ENCODE measurements at places on chromosomes 6 and 20.

GRCh38 chr6:145306489-145306888, 428.8 kb downstream of the EPM2A start:
- no peaks in the 10 kb centered on the region for H3K4me1 ChIP-seq
- no peaks in the 10 kb centered on the region for H3K27me3 ChIP-seq
- DNase-seq = no peak
- H3K27ac ChIP-seq = no peak overlapping the region
- H3K36me3 ChIP-seq = no peaks in the 10 kb centered on the region

DNA sequence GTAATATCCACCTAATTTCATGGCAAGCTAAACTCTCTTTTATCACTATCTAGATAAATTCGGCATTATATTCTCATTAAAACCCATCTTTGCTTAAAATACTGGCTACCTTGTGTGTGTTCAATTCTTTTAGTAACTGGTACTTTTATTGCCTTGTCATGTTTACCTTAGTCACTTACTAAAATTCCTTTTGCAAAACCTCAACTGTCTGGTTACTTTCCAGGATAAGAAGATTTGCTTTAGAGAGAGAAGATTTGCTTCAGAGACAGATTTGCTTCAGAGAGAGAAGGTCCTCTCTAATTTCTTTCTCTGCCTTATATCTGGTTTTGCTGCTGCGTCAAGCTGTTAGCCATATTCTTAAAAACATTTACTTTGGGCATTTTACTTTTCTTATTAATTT, 151.5 kb upstream of the MLIP start:
- no peak overlapping the region for H3K27ac ChIP-seq
- no peaks in the 10 kb centered on the region for H3K36me3 ChIP-seq
- H3K4me3 ChIP-seq = no peak overlapping the region
- no peak for DNase-seq

DNA sequence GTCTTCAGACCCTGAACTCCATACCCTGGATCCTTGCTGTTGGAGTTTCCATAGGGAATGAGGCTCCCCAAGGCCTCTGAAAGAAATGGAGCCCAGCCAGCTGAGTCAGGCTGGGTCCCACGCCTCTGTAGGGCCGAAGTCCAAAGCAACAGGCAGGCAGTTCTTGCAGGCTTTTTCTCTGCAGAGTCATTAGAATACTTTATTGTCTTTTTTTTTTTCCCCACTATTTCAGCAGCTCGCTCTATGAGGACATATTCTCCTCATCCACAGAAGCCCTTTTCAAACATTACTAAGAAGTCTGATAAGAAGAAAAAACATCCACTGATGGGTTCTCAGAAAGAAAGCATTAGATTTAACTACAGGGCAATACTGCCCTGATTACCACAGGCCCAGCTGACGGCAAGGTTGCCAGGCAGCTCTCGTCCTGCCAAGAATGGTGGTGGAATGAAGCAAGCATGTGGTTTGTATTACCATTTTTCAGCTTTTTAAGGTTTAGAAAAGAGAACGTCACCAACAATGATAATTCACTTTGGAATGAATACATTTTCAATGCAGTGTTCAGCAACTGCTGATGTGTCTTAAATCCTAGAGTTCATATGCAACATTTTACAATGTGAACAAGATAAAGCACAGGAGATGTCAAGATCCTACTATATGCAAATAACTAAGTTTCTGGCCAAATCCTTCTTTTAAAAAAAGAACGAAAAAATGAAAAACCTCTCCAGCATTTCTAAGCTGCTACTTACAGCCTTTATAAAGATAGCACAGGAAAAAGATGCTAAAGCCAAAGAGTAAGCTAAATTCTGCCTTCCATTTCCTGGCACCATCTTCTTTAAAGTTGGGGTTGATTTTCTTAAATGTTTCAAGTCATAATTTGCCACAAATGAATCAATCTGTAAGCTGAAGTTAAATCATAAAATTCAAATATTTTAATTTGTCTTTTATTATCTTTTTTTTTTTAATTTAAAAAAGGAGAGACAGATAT, 223.6 kb upstream of the CITED2 start:
- DNase-seq = no peak
- H3K27ac ChIP-seq = no peak overlapping the region

DNA sequence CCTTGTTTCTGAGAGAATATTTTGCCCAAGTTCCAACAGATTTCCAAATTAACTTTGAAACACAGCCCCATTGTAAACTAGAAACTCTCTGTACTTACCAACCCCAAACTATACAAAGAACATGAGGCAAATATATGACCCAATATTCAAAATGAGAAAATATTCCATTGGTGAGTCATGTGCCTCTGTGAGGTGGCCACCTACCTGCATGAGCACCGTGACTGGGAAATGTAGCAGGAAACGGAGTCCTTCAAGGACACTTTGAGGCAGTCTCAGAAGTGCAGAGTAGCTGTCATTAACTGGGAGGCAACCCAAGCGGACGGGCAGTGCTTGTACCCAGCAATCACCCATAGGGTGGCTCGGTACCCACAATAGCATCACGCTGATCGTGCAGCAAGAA, 335.5 kb upstream of the NOX3 start:
- H3K27ac ChIP-seq = no peak overlapping the region
- DNase-seq = no peak
- no peaks in the 10 kb centered on the region for H3K4me1 ChIP-seq
- H3K36me3 ChIP-seq = no peaks in the 10 kb centered on the region

- H3K27me3 ChIP-seq = no peaks in the 10 kb centered on the region
- H3K27ac ChIP-seq = no peak overlapping the region
- DNase-seq = no peak
- H3K4me1 ChIP-seq = peaks cover 18% of the 10 kb centered on the region
Measured at GRCh38 chr6:88808381-88808780, 155.0 kb downstream of the RNGTT start.

GRCh38 chr6:38192487-38192886, 373.0 kb downstream of the ZFAND3 start:
- H3K27ac ChIP-seq = no peak overlapping the region
- peaks cover 15% of the 10 kb centered on the region for H3K36me3 ChIP-seq
- DNase-seq = no peak
- H3K27me3 ChIP-seq = no peaks in the 10 kb centered on the region

- no peak overlapping the region for H3K4me3 ChIP-seq
- peaks cover 13% of the 10 kb centered on the region for H3K36me3 ChIP-seq
- no peaks in the 10 kb centered on the region for H3K4me1 ChIP-seq
- no peak overlapping the region for H3K27ac ChIP-seq
- no peak for DNase-seq
- no peaks in the 10 kb centered on the region for H3K27me3 ChIP-seq
Measured at GRCh38 chr20:20621195-20621594, 91.2 kb downstream of the RALGAPA2 start.

DNA sequence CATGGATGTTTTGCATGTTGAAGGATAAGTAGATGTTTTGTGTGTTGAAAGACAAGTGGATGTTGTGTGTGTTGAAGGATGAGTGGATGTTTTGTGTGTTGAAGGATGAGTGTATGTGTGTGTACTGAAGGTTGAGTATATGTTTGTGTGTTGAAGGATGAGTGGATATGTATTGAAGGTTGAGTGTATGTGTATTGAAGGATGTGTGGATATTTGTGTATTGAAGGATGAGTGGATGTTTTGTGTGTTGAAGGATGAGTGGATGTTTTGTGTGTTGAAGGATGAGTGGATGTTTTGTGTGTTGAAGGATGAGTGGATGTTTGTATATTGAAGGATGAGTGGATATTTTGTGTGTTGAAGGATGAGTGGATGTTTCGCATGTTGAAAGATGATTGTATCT, 325.0 kb downstream of the CDH4 start:
- H3K36me3 ChIP-seq = no peaks in the 10 kb centered on the region
- no peak overlapping the region for H3K27ac ChIP-seq
- DNase-seq = no peak
- H3K4me1 ChIP-seq = no peaks in the 10 kb centered on the region
- peaks cover 6% of the 10 kb centered on the region for H3K27me3 ChIP-seq

GRCh38 chr6:79808921-79809320, 138.4 kb downstream of the ELOVL4 start:
- DNase-seq = no peak
- no peak overlapping the region for H3K27ac ChIP-seq
- no peaks in the 10 kb centered on the region for H3K36me3 ChIP-seq
- no peaks in the 10 kb centered on the region for H3K4me1 ChIP-seq
- H3K4me3 ChIP-seq = no peak overlapping the region

- peaks cover 17% of the 10 kb centered on the region for H3K4me1 ChIP-seq
- no peak for DNase-seq
- H3K27me3 ChIP-seq = peaks cover 26% of the 10 kb centered on the region
- H3K36me3 ChIP-seq = no peaks in the 10 kb centered on the region
Measured at GRCh38 chr6:44664716-44665115, 277.2 kb downstream of the CDC5L start.

- no peak for DNase-seq
- no peak overlapping the region for H3K27ac ChIP-seq
- H3K27me3 ChIP-seq = no peaks in the 10 kb centered on the region
- H3K4me1 ChIP-seq = no peaks in the 10 kb centered on the region
Measured at GRCh38 chr6:104771258-104771832, 88.4 kb downstream of the HACE1 start.

- peaks cover 9% of the 10 kb centered on the region for H3K36me3 ChIP-seq
- no peak overlapping the region for H3K4me3 ChIP-seq
- DNase-seq = peak; percentile 68
- H3K27me3 ChIP-seq = no peaks in the 10 kb centered on the region
- peaks cover 26% of the 10 kb centered on the region for H3K4me1 ChIP-seq
Measured at GRCh38 chr6:422433-423054, 31.0 kb downstream of the IRF4 start.

DNA sequence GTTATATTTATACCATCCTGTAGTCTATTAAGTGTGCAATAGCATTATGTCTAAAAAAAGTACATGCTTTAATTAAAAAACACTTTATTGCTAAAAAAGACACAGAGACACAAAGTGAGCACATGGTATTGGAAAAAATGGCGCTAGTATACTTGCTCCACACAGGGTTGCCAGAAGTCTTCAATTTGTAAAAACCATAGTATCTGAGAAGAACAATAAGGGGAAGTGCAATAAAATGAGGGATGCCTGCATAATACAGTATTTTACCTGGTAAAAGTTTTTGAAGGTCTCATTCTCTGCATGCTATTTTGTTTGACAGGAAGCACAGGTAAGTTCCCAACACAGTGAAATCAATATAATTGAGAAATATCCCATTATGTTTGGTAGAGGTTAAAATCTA, 1.6 kb downstream of the NOX3 start:
- no peaks in the 10 kb centered on the region for H3K36me3 ChIP-seq
- no peak overlapping the region for H3K4me3 ChIP-seq
- peaks cover 6% of the 10 kb centered on the region for H3K4me1 ChIP-seq
- no peaks in the 10 kb centered on the region for H3K27me3 ChIP-seq
- no peak overlapping the region for H3K27ac ChIP-seq

DNA sequence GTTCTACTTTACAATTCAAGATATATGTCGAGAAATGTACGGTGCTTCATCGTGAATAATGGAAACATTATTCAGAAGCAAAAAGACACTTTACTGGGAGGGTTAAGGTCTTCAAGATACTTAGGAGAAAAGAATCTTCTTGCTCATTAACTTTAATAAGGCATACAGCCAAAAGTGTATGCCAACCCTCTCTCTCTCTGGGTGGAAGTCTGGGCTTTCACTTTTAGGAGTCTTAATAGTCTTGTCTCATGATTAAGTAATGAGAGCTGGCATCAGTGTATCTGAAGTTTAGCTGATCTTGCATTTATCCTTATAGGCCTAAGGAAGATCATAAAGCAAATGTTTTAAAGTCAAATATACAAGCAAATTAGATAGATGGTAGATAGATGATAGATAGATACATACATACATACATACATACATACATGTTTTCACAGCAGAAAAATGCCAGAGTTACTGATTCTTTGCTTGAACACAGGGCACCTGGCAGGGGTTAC, 21.5 kb downstream of the OLIG3 start:
- no peak for DNase-seq

GRCh38 chr20:2797136-2797983, 3.1 kb downstream of the CPXM1 start:
- no peak overlapping the region for H3K27ac ChIP-seq
- no peak for DNase-seq
- peaks cover 72% of the 10 kb centered on the region for H3K27me3 ChIP-seq
- H3K4me1 ChIP-seq = peaks cover 21% of the 10 kb centered on the region

DNA sequence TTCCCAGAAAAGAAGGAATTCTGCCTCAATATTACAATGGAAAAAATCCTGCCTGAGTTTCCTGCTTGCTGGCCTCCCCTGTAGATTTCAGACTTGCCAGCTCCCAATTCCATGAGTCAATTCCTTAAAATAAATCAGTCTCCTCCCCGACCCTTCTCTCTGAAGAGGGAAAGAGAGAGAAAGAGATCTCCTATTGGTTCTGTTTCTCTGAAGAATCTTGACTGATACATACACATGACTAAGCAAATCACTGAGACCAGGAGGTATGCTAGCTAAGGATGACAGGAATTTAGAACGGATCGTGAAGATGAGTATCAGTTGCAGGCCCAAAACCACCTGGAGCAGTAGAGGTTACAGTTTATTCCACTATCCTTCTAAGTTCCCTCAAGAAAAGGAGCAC, 11.3 kb upstream of the RBM24 start:
- H3K36me3 ChIP-seq = no peaks in the 10 kb centered on the region
- H3K4me1 ChIP-seq = no peaks in the 10 kb centered on the region
- no peak for DNase-seq
- no peak overlapping the region for H3K27ac ChIP-seq
- H3K27me3 ChIP-seq = peaks cover 20% of the 10 kb centered on the region

- no peaks in the 10 kb centered on the region for H3K36me3 ChIP-seq
- H3K4me1 ChIP-seq = no peaks in the 10 kb centered on the region
- no peak overlapping the region for H3K4me3 ChIP-seq
- no peak overlapping the region for H3K27ac ChIP-seq
Measured at GRCh38 chr6:122770835-122771601, 8.5 kb upstream of the FABP7 start.

DNA sequence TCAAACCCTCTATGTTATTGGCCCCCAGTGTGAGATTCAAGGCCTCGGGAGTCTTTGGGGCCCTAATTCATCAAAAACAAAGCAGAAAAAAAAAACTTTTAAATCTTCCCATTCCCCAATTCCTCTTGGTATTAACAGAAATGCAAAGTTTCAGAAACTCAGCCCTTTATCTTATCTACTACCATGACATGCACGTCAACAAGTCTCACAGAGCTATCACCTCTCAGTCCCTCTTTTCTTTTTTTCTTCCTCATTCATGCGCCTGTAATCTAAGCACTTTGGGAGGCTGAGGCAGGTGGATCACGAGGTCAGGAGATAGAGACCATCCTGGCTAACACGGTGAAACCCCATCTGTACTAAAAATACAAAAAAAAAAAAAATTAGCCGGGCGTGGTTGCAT, 22.7 kb downstream of the SAMD3 start:
- H3K27me3 ChIP-seq = no peaks in the 10 kb centered on the region
- DNase-seq = no peak
- no peak overlapping the region for H3K27ac ChIP-seq

- no peak overlapping the region for H3K4me3 ChIP-seq
- H3K27ac ChIP-seq = no peak overlapping the region
- no peaks in the 10 kb centered on the region for H3K36me3 ChIP-seq
- H3K4me1 ChIP-seq = no peaks in the 10 kb centered on the region
- no peak for DNase-seq
Measured at GRCh38 chr6:129317931-129318820, 391.8 kb downstream of the ARHGAP18 start.

GRCh38 chr20:13936781-13937576, 53.4 kb downstream of the SEL1L2 start:
- H3K27me3 ChIP-seq = no peaks in the 10 kb centered on the region
- H3K27ac ChIP-seq = no peak overlapping the region
- no peaks in the 10 kb centered on the region for H3K4me1 ChIP-seq
